ENCODE measurements at places on chromosomes 7 and 10.

DNA sequence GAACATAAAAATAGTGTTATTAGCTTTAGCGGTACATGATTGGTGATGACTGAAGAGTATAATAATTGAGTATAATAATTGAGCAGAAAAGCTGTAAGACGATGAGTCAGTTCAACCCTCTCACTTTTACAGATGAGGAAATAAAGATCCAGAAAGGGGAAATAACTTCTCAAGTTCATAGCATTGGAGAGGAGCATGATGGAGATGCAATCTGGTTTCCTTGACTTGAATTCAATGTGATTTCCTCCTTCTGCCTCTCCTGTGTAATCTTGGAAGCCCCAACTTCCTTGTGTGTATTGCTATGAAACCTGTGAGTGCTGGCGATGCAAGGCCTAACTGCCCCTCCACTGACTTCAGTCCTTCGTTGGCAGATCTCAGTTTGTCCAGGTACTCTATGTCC is 265.1 kb downstream of the LRMDA start:
- no peak for DNase-seq

- DNase-seq = no peak
Measured at GRCh38 chr7:80333040-80333439, 178.8 kb downstream of the GNAT3 start.

GRCh38 chr7:100708395-100708794 is 2.5 kb downstream of the POP7 start:
- no peak for DNase-seq

DNA sequence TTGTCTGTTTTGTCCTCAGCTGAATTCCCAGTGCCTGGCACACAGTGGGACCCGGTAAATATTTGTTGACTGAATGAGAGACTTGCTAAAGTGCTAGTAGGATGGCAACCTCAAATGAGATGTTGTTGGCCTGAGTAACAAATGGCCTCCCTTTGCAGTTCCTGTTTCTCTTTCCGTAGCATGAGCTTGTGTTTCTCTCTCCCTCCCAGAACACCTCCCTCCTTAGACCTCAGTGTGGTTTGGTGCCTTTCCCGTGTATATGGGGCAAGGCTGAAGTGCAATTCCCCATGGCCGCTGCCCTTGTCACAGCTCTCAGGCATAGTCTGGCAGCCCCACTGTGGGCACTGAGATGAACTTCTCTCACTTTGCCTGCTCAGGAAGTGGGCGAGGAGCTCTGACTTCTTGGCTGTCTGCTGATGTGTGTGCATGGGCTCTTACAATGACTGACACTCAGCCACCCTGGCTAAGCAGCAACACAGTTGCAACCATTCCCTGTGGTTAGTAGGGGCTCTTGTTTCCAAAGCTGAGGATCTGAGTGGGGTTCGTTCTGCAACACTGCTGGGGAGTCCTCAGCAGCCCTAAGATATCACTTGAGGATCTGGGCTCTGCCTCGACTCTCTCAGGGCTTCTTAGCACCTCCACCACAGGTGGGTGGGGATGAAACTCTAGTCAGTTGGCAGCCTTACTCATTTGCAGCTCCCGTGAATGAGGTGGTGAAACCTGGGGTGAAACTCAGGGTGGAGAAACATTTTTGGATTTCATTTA is 136.1 kb downstream of the ICA1 start:
- peak; percentile 40 for DNase-seq

DNA sequence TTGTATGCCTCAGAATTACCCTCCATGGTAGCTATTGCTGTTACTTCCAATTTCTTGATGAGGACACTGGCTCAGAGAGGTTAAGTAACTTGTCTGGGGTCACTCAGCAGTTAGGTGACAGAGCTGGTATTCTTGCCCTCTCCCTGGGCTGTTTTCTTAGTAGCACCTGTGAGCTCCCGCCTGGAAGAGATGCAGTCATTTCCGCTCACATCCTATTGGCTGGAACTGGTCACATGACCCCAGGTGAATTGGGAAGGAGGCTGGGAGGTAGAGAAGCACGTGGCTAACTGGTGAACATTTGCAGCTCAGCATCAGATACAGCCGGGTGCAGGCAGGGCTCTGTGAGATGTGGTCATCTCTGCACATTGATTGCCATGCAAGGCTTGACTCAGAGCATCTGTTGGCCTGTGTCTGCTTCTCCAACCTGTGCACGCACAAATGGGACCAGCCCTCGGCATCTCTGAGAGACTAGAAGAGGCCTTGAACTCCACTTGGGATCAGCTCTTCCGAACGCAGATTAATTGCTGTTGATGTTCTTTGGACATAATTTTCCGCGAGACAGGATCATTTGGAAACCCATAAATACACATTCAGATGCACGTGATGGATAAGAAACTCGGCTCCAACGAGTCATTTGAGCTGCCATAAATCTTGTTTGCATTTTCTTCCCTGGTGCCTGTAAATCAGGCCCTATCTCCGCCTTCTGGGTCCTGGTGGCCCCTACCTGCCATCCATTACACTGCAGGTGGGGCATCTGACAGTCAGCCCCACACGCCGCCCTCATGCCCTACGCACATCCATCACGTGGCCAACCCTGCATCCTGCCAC is 42.8 kb downstream of the MYL10 start:
- no peak for DNase-seq

- no peak for DNase-seq
Measured at GRCh38 chr10:116150606-116151005, 122.4 kb downstream of the GFRA1 start.

- no peak for DNase-seq
Measured at GRCh38 chr7:7498856-7499255, 36.8 kb downstream of the COL28A1 start.

DNA sequence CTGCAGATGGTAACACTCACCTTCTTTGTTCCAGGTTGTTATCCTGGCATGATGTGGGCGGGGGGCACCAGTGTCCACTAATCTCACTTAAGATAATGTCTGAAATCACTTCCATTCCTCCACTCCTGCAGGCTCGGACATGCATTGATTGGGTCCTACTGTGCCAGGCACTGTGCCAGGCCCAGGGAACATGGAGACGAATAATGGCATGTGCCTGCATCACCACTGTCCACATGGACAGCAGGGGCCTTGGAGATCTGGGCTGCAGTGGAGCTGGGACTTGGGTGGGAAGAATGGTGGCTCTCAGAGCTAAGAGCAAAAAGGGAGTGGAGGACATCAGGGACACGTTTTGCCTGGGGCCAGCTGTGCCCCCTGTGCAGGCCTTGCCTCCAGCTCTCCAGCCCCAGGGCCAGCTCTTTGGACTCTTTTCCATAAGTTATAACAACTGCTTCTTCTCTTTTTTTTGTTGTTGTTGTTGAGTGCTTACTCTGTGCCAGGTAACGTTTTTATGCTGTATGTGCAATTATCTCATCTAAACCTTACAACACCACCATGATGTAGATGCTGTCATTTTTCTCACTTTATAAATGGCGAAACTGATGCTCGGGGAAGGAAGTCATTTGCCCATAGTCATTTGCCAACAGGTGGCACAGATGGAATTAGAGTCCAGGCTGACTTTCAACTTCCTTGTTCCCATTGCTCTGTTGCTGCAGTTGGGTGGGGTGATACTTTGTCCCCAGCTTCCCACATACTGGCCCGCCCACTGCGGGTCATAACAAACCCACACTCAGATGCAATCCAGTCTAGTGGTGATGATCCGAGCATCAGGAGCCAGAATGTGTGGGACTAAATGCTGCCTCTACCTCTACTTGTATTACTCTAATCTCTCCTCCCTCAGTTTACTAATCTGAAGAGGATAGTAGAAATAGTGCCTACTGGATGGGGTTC is 19.1 kb downstream of the PLPP4 start:
- no peak for DNase-seq

DNA sequence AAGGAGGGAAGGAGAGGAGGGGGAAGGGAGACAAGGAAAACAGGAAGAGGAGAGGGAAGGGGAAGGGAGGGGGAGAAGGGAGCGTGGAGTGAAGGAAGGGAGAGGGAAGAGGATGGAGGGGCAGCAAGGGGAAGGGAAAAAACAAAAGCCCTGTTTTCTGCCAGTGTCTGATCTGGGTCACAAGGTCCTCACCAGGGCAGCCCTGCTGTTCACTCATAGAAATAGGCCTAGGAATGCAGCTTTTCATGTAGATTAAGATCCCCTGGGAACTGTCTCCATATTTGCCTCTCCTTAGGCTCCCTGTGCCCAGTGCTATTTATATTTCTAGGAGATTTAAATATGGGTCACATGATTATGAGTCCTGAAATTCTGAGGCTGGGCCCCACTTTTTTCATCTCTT is 790.7 kb downstream of the TNS3 start:
- no peak for DNase-seq
